Esophagus squamous epithelium (tissue), 5 donors: ENCODE measurements at places on chromosomes 5 and 9.

DNA sequence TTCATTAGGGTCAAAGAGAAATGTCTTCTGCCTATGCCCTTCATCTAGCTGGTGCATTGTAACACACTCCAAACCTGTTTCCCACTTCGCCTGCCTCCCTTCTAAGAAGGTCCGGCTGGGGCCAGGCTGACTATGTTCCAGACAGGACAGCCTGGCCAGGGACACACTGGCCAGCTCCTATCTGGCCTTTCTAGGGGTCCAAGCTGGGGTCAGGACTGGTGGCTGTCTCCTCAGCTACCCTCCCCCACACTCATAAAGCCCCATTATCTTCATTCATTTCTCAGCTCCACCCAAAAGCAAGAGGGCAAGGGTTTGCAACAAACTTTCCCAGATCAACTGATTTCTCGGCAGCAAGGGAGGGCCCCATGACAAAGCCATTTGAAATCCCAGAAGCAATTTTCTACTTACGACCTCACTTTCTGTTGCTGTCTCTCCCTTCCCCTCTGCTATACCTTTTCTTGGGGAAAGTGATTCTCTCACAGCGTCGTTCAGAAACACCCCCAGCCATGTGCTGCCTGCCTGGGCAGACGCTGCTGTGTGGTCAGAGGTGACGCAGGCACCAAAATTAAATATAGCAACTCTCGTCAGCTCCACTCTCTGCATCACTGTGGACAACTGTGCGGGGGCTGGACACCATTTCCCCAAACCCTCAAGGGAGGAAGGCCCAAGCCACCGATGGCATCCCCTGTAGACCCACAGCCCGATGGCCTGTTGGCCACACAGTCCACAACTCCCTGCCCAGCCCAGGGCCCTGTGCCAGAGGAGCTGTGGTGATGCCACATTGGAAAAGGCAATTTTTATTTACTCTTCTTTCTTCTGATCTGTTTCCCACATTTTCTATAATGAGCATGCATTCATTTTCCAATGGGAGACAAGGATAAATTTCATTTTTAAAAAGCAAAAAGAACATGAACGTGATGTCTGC, 6.1 kb downstream of the IL13 start:
- DNase-seq, result no peak

GRCh38 chr5:56054666-56055065, 59.9 kb upstream of the IL6ST start:
- DNase-seq, result no peak

DNA sequence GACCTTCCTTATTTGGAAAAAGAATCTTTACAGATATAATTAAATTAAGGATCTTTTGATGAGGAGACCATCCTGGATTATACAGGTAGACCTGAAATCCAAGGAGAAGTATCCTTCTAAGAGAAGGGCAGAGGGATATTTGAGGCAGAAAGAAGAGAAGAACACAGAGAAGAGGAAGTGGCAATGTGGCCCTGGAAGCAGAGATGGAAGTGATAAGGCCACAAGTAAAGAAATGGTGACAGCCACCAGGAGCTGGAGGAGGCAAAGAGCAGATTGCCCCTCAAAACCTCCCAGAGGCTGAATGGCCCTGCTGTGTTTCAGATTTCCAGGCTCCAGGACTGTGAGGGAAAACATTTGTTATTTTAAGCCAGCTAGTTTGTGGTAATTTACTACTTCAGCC, 93.0 kb upstream of the ANKRD55 start:
- DNase-seq, result no peak

GRCh38 chr9:79880626-79881025, 308.9 kb downstream of the TLE4 start:
- DNase-seq, result no peak

DNA sequence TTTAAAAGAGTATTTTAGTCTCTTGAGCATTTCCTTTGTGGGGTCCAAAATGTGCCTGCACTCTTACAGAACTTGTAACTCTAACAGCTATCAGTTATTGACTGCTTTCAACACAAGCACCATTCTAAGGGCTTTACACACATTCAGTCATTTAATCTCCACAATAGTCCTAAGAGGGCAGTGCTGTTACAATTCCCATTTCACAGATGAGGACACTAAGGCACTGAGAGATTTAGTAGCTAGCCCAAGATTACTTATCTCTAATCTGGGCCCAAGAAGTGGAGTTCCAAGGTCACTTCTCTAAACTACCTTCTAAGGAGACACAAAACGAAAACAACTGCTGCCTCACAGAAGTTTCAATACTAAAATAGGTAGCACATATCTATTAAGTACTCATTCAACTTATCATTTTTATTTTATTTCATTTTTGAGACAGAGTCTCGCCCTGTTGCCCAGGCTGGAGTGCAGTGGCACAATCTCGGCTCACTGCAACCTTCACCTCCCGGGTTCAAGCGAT, 275.2 kb downstream of the CWC27 start:
- no peak for DNase-seq

DNA sequence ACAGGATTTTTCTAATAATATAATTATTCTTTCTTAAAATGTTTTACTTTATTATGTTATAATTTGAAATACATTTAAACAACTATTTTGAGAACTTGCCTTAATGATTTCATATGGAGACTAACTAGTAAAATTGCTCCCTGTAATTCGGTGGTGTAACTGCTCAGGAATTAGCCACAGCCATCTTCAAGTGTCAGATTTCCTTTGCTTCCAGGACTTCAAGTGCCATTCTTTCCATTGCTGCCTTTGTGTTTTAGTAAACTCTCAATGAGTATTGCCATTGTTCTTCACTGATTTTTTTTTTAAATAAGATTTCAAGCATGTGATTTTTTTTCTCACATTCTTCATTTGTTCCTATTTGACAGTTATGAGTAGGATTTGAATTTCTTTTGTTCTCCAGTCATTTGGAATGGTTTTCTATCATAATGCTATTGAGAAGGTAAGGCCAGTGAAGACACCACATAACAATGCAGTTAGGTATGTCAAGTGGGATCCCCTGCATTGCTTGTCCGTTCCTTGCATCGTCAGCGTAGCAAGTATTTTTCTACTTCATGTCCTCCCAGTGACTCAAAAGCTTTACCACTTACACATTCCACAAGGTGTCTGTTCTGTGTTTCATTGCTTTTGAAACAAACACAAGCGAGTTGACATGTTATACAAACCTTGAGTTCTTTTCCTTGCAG, 83.7 kb downstream of the LNPEP start:
- DNase-seq, result no peak

GRCh38 chr5:74469234-74469994, 171.1 kb downstream of the ENC1 start:
- no peak for DNase-seq

GRCh38 chr5:9617221-9617620, 12.9 kb downstream of the TAS2R1 start:
- no peak for DNase-seq

DNA sequence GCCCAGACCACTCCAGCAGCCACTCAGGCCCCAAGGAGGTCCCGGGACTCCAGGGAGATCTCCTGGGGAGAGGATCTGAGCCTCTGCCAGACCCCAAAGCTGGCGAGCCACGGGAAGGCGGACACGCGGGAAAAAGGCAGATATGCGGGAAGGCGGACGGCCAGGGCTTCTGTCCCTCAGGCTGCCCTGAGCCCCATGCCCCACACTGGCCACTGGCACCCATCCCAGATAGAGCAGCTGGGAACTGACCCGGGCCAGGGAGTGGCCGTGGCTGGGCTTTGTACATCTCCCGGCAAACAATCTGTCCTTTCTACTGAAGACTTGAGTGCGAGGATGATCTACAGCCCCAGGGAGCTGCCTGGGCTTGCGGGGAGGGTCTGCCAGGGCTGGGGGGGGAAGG, 21.1 kb upstream of the NOTCH1 start:
- DNase-seq, result no peak

DNA sequence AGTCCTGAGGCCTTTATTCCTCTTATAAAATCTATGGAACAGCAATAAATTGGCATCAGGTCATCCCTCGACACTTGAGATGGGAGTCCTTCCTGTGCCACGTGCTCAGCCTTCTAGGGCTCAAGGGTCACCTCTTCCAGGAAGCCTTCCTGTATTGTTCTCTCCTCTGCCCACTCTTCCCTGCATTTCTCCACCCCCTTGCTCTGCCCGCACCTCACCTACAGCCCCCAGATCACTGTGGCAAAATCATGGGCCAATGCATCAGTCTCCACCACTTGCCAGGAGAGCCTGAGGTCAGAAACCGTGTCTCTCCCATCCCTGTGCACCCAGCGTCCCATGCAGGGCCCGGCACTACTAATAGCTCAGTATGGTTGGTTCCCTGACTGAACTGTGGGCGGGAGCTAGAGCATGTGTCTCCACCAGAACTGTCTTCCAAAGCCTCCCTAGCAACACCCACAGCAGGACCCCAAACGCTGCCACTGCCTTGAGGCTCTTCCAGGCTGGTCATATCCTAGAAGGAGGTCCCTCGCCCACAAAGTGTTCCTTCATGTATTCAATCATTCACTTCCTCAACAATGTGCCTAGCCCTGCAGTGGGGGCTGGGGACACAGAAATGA, 13.5 kb downstream of the DUSP1 start:
- no peak for DNase-seq

DNA sequence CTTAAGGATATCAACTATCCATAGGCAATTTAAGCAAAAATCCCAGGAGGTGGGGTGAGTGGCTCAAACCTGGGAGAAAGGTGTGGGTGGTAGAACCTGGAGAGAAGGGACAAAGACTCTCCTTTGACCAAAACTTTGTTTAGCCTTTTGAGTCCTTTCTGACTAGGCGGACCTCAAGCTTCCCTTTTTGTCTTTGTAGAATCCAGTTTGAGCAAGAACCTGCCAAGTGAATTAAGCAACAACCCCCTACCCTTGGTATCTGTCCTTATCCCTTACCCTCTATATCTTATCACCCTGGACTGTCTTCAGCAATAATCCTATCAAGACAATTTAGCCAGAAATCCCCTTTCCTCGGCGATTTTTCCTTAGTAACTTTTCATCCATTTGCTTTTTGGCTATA, 53.5 kb upstream of the SLC28A3 start:
- no peak for DNase-seq

DNA sequence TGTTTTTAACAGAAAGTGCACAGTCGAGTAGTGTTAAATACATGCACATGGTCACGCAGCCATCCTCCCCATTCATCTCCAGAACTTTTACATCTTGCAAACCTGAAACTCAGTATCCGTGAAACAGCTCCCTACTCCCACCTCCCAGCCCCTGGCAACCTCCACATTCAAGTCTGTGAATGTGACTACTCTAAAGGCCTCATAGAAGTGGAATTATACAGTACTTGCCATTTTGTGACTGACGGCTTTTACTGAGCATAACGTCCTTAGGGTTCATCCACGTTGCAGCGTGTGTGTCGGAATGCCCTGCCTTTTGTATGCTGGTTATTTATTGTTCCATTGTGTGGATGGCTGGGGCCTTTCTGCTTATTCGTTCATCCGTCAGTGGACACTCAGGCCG, 35.8 kb downstream of the USP20 start:
- DNase-seq, result no peak

GRCh38 chr5:14406554-14406849, 175.1 kb upstream of the OTULINL start:
- no peak for DNase-seq

DNA sequence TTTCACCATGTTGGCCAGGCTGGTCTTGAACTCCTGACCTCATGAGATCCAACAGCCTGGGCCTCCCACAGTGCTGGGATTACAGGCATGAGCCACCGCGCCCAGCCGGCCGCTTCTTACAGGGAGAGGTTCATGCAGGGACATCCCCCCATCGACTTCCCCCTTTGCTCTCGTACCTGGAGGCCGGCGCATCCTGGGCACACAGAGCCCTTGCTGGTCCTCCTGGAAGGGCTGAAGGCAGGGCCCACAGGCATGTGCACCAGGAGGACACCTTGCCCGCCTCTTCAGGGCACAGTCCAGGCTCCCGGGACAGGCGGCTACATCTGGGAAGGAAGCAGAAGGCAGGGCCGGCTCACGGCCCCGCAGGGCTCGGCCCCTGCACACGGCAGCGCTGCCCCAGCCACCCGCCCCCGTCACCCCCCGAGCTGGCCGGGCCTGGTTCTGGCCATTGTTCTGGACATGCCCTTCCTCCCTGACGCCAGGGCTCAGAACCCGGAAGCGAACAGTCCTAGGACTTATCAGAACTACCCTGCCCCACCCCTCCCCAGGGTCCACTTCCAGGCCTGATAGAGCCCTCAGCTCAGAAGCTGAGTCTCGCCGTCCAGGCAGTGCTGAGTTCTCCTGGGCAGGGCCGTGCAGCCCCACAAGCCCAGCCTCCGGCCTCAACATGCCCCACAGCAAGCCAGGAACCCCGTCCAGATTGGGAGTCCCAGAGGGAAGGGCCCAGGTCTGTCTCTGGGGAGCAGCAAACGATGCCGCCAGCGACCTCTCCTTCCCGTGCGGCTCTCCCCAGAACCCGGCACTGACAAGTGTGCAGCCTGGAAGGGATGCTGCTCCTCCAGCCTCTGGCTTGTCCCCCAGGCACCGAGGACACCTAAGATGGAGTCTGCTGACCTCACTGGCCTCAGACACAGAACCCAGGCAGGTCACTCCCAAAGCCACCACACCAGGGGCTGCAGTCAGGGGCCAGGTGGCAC, 2.9 kb downstream of the NPDC1 start:
- DNase-seq, result no peak

DNA sequence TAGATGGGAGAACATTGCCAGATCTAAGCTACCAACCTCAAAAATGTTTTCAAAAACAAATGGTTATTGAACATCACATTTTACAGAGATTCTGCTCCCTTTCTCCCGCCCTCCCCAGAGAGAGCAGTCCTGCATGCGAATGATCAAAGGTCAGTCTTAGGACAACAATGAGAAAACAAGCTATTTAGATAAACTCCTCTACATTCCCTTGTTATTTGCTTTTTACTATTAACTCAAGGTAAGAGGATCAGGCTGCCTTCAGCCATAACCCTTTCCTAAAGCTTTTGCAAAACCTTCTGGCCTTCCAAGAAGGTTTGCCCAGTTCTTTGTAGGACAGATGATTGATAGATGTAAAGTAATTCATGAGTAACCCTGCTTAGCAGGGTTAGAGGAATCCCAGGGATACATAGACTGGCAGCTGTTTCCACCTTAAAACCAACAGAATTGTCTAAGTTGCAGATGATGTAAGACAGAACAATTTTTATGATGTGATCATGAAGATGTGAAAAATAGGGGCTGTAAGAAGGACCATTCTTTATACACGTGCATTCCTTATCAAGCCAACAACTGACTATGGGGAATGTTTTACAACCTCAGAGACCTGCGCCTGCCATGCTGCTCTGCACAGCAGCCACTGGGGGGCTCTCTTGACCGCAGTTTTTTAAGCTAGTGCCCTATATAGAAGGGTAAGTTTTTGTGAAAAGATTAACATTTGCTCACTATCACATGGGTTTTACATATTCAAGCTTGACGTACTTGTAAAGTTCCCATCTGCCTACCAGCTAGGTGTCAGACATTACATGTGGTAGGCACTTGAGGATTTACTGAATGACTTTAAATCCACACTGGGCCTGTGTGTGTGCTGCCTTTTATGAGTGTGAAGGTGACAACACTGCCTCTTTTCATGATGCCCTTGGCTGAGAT, 2.3 kb upstream of the ZNF782 start:
- DNase-seq, result no peak

- no peak for DNase-seq
These were observed 188.4 kb downstream of the SNCAIP start for GRCh38 chr5:122500245-122501088.

- no peak for DNase-seq
These were observed 63.9 kb downstream of the SREK1 start for GRCh38 chr5:66207800-66208561.
